Sigmoid colon (tissue), 7 donors: ENCODE measurements at places on chromosomes 2 and 18.

DNA sequence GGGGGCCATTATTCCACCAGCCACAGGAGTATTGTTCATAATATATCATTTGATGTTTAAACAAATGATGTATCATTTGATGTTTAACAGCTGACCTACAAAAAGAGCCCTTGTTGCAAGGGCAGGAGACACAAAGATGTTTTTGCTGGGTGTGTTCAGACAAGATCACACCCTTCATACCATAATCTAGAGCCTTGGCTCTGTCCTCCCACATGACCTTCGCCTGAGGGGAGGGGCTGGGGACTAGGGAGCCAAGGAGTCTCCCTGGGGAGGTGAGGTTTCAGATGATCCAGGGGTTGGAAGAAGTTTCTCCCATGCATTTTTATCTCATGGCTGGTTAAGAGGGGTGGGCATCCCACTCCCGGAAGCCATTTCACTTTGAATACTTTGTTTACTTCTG is 33.5 kb downstream of the CDC42EP3 start:
- DNase-seq: no peak
- no peaks in the 10 kb centered on the region for H3K36me3 ChIP-seq
- no peak overlapping the region for H3K4me3 ChIP-seq
- H3K27me3 ChIP-seq: no peaks in the 10 kb centered on the region

GRCh38 chr2:230956827-230957755 is 32.0 kb upstream of the GPR55 start:
- no peaks in the 10 kb centered on the region for H3K4me1 ChIP-seq
- no peaks in the 10 kb centered on the region for H3K36me3 ChIP-seq
- H3K27ac ChIP-seq: no peak overlapping the region
- H3K27me3 ChIP-seq: no peaks in the 10 kb centered on the region
- DNase-seq: no peak

- H3K4me3 ChIP-seq: peak overlapping the region; percentile 41
- H3K27me3 ChIP-seq: peaks cover 93% of the 10 kb centered on the region
- no peak overlapping the region for H3K27ac ChIP-seq
- H3K36me3 ChIP-seq: no peaks in the 10 kb centered on the region
Measured at GRCh38 chr2:170817093-170818035, 677 bp downstream of the GAD1 start.

- no peaks in the 10 kb centered on the region for H3K27me3 ChIP-seq
- no peaks in the 10 kb centered on the region for H3K36me3 ChIP-seq
- no peak for DNase-seq
- peaks cover 19% of the 10 kb centered on the region for H3K4me1 ChIP-seq
- no peak overlapping the region for H3K4me3 ChIP-seq
Measured at GRCh38 chr2:9752441-9753275, 90.6 kb upstream of the TAF1B start.

GRCh38 chr18:79166702-79167101 is 97.5 kb downstream of the ATP9B start:
- peaks cover 15% of the 10 kb centered on the region for H3K36me3 ChIP-seq
- no peaks in the 10 kb centered on the region for H3K27me3 ChIP-seq
- no peak for DNase-seq
- H3K4me1 ChIP-seq: no peaks in the 10 kb centered on the region
- no peak overlapping the region for H3K27ac ChIP-seq

GRCh38 chr2:15031745-15032240 is 399.3 kb downstream of the LRATD1 start:
- no peak for DNase-seq
- H3K27ac ChIP-seq: no peak overlapping the region
- H3K27me3 ChIP-seq: no peaks in the 10 kb centered on the region
- H3K4me3 ChIP-seq: no peak overlapping the region

GRCh38 chr2:199896617-199897016 is 14.5 kb upstream of the C2orf69 start:
- no peaks in the 10 kb centered on the region for H3K4me1 ChIP-seq
- no peak overlapping the region for H3K4me3 ChIP-seq
- H3K36me3 ChIP-seq: no peaks in the 10 kb centered on the region
- H3K27ac ChIP-seq: no peak overlapping the region

DNA sequence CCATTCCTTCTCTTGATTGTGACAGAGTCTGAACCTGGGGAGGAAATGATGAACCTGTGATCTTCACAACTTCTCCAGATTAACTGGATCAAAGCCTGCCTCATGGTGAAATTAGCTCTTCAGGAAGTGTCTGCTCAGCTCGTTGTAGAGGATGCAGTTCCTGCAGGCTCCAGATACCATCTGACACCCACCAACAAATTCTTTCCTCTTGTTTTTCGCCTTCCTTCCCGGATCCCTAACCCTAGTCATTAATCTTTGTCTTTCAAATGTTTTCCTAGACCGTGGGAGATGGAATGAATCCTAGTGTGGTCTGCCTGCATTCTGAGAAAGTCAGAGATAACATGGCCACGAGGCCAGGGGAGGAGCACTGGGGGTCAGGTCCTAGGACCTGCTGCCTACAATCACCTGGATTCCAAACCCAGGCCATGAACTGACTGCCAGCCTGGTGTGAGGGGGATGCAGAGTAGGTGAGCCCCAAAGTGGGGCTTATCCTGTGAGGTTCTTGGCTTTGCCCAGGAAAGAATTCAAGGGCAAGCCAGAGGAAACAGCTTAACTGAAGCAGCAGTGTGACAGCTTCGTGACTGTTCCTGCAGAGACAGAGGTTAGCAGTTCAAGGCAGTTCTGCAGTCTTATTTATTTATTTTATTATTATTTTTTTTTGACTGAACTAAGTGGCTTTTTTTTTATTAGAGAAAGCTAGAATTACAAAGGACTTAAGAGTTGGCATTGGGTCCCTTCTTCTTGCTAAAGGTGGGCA is 67.8 kb downstream of the DIPK1C start:
- DNase-seq: no peak
- H3K4me1 ChIP-seq: no peaks in the 10 kb centered on the region
- no peaks in the 10 kb centered on the region for H3K27me3 ChIP-seq
- no peak overlapping the region for H3K4me3 ChIP-seq
